Kidney epithelial cell (primary cell): ENCODE measurements at places on chromosomes 4 and X. TPM values are rescaled to one million over a fixed set of nuclear protein-coding genes. Genes with fewer than 3 reads are reported as not detected.

DNA sequence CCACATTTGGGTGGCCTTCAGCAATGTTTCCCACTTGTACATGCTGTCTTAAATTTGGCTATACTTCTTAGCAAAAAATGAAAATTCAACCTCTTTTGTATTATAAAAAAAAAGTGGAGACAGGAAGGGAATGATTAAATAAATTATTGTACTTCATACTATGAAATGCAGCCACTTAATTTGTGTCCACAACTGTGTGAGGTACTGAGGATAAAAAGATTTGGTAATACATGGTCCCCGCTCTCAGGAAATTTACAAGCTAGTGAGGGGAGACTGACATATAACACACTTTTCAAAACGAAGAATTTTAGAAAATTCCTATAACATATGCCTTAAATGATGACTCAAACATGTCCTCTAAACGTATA, 105.0 kb downstream of the HNRNPD start:
- DNase-seq, result no peak

L1CAM gene
- total RNA-seq, result 122 and 138 TPM in 2 replicates

GRCh38 chr4:183254162-183254561, 65.9 kb downstream of the CLDN22 start:
- DNase-seq, result no peak

DNA sequence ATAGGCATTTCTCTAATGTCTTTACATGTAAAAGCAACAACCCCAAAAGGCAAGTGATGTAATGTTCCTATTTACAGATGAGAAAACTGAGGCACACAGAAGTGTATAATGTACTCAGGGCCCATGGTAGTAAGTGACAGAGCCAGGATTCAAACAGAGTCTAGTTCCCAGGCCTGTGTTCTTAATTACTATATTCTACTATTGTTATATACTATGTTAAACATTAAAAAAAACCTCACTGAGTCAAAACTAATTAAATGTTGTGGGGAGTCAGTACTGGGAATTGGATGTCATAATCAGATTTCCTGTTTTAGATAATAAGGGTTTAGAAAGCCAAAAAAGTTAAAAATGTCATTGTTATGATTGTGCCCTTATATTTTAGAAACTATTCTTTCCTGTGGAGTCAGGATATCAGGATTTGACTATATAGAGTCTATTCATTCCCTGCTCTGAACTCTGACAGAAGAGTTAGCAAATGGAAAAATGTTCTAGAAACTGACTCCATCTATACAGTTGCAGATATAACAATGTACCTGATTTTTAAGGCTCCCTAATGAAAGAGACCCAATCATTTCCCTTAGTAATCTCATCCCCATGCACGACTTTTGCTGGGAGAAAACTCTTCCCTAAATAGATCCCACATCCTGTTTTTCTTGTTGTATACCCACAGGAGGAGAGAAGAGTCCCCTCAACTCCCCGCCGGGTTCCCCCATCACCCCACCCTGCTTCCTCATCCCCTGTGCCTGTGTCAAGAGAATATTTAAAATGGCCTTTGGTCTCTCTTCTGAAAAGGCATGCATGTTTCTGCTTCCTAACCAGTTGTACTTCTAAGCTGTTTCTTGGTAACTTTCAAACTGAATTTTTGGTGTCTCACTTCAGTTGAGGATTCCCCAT, 69.7 kb downstream of the REELD1 start:
- DNase-seq, result no peak

DNA sequence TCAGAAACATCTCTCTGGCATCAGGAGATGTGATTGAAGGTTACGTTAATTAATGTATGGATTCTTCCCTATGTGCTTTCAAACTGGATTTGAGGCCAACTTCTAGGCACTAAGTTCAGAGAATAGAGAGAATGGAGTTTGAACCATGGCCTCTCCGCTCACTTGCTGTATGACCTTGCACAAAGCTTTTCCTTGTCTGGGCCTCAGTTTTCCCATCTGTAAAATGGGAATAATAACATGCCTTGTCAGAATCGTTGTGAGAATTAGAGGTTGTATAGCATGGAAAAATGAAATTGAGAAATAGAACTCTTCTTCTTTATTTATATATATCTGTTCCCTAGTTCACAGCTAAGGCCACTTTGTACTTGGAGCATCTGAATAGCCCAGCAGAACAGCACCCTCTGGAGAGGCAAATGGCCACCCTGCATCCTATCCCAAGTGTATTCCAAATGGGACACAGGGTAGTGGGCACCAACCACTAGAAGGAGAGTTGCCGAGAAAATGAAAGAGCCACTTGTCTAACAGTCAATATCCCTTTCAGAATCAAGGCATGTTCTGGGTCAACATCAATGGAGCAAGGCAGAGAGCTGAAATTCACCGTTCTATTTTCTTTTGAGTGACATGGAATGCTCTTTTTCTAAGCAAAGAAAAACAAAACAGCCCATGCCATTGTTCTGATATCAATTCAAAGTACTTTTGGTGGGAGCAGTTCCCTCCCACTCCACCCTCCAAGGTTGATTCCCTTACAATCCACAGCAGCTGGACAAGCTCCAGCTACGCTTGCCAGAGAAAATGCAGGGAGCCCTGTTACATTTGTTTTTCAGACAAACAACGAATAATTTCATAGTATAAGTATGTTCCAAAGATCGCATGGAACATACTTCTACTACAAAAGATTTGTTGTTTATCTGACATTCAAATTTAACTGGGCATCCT, 23.3 kb upstream of the MTM1 start:
- no peak for DNase-seq

ARAP2 gene
- 8.3 and 14.4 TPM in 2 replicates for total RNA-seq

GRCh38 chr4:41297832-41298231, 41.1 kb downstream of the UCHL1 start:
- DNase-seq, result no peak

CT47B1 gene
- total RNA-seq, result not detected in 2 replicates

GRCh38 chr4:41613821-41614220, 75.9 kb downstream of the LIMCH1 start:
- DNase-seq, result no peak

DNA sequence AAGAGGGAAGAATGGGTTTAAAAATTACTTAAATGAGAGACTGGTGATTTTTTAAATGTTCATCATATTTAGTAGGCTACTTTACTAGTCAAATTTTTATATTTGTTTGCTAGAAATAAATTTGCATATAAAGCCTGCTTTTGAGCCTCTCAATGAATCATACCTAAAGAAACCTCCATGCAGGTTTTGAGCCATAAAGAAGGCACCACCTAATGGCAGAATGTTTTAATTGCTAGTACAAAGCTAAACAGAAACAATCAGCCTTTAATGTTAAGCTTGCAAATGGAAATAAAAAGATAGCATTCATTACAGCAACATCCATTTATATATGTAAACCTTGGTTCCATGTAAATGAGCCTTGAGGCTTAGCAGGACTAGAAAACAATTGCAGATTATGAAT, 989.7 kb downstream of the CCSER1 start:
- no peak for DNase-seq

- no peak for DNase-seq
Measured at GRCh38 chr4:123747016-123747415, 350.4 kb downstream of the SPRY1 start.

GRCh38 chr4:83757121-83757621, 221.3 kb downstream of the GPAT3 start:
- DNase-seq, result no peak

PAGE5 gene
- total RNA-seq, result not detected in 2 replicates

- DNase-seq, result no peak
Measured at GRCh38 chrX:45669715-45670340, 469.2 kb upstream of the DIPK2B start.

DNA sequence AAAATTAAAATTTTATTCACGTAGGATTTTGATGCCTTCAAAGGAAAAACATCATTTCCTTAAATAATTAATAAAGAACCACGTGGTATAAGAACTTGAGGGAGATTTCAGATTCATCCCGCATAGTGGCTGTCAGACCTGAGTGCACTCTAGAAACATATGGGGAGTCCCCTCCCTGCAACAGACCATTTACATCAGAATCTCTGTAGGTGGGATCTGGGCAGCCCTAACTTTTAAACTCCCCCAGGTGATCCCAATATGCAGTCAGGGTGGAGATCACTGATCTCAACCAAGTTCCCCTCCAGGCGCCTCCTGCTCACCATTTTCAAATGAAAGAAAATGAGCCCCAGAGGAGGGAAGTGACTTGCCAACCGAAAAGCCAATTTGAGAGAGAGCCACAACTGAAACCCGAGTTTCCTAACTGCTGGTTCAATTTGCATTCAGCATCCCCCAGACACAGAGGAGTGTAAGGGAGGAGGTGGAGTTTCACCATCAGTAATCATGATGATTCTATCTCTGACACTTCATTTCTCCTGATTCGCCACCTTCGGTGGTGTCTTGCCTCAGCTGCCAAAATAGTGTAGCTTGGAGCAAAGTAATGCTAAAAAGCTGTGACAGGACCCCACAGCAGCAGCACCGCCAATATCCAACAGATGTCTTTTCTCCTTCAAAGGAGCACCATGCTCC, 11.4 kb downstream of the RNF150 start:
- DNase-seq, result no peak

VCX3A gene
- 0.25 TPM in 1 of 2 replicates, not detected in the other for total RNA-seq

MAGEB10 gene
- total RNA-seq, result not detected in 2 replicates
